ENCODE measurements at places on chromosomes 16 and 17. TPM values are rescaled to one million over a fixed set of nuclear protein-coding genes. Genes with fewer than 3 reads are reported as not detected.

The RBFOX1 gene
- total RNA-seq = not detected

The TVP23C gene
- 10.7 TPM for total RNA-seq

The AGRP gene
- total RNA-seq = not detected

The TMEM235 gene
- total RNA-seq = not detected

The CCL7 gene
- total RNA-seq = 5.3 TPM

The GDE1 gene
- total RNA-seq = 61.9 TPM

The TLCD3B gene
- 1.2 TPM for total RNA-seq

The ANKRD40CL gene
- total RNA-seq = not detected

The RNF227 gene
- total RNA-seq = 29.2 TPM

The CTRB2 gene
- total RNA-seq = not detected

The GFOD2 gene
- total RNA-seq = 9.7 TPM

The IRX6 gene
- not detected for total RNA-seq

The UTS2R gene
- not detected for total RNA-seq

The GRB7 gene
- 4.9 TPM for total RNA-seq

The PLEKHH3 gene
- 20.5 TPM for total RNA-seq

The TLCD2 gene
- 2.6 TPM for total RNA-seq

The C16orf92 gene
- not detected for total RNA-seq

The ABCA9 gene
- total RNA-seq = 0.58 TPM

The ENPP7 gene
- total RNA-seq = not detected

The C1QTNF8 gene
- total RNA-seq = not detected

The IRX3 gene
- not detected for total RNA-seq

The KIAA0753 gene
- 11.2 TPM for total RNA-seq

The KRTAP4-6 gene
- total RNA-seq = not detected

The MBTD1 gene
- total RNA-seq = 4.6 TPM

The DPEP2 gene
- not detected for total RNA-seq

The ATP2C2 gene
- not detected for total RNA-seq

The HOXB9 gene
- 0.71 TPM for total RNA-seq

The LCMT1 gene
- 53.7 TPM for total RNA-seq

The MYO15B gene
- 0.18 TPM for total RNA-seq

The TBC1D3K gene
- not detected for total RNA-seq

The SLC52A1 gene
- 0.29 TPM for total RNA-seq

The MPG gene
- total RNA-seq = 423 TPM

The TBC1D3E gene
- total RNA-seq = not detected

The B4GALNT2 gene
- total RNA-seq = not detected

The CCR7 gene
- not detected for total RNA-seq

The WSCD1 gene
- not detected for total RNA-seq

The ZSCAN10 gene
- total RNA-seq = not detected

The RPTOR gene
- 23.7 TPM for total RNA-seq

The WNK4 gene
- total RNA-seq = 13.6 TPM

The SMPD3 gene
- 0.58 TPM for total RNA-seq

The CD7 gene
- 0.53 TPM for total RNA-seq

The KRT27 gene
- not detected for total RNA-seq

The PPP1R27 gene
- total RNA-seq = not detected

The VAT1L gene
- 22.0 TPM for total RNA-seq

The WFDC1 gene
- total RNA-seq = not detected

The RNF112 gene
- 4.3 TPM for total RNA-seq

The JMJD6 gene
- total RNA-seq = 21.4 TPM
